Stimulated activated CD8-positive, alpha-beta memory T cell treated with anti-CD3 and anti-CD28 coated beads, Interleukin-2, amount 100 ng/mL, for 48 hours (primary cell): ENCODE measurements at places on chromosomes 2 and 18.

DNA sequence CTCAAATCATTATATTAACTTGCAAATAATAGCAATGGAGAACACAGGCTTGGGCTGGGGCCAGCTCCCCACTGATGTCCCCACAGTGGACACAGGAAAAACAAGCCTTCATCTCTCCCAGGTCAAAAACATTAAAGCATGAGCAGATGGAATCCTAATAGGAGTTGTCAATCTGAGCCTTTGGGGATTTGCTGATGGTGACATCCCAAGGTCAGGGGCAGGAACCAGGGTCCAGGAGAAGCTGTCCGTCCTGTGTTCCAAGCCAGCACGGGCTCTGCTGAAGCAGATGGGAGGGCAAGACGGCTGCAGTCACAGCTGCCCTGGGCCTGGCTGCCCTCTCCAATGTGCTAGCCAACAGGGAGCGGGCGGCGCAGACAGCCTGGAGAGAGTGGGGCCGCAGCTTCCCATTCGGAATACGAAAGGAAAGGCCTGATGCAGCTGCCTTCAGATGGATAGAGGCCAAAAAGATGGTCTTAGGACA is 135.5 kb downstream of the NDUFA10 start:
- no peak for DNase-seq

DNA sequence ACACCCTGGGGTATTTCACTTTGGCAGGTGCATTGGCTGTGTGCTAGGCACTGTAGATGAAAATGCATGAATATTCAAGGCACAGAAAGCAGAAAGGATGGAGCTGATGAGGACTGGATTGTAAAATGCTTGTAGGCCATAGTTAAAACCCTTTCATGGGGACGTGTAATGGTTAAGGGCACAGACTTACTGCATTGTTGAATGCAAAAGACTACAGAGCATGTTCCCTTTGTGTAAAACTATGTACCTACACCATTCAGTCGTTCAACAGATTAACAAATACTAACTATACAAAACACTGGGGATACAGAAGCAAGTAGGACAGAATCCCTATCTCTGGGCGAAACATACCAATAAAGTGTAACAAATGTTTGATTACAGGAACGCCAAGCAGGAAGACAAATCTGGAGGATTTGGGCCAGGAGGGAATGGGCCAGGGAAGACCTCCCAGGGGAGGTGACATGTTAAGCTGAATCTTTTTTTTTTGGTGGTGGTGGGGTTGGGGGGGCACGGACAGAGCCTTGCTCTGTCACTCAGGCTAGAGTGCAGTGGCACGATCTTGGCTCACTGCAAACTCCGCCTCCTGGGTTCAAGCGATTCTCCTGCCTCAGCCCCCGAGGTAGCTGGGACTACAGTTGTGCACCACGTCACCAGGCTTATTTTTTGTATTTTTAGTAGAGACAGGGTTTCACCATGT is 19.6 kb upstream of the ROCK2 start:
- DNase-seq: no peak

- no peak for DNase-seq
These were observed 367.5 kb upstream of the RAB12 start for GRCh38 chr18:8241731-8242130.

- no peak for DNase-seq
These were observed 42.4 kb upstream of the C1GALT1C1L start for GRCh38 chr2:43718530-43719124.

DNA sequence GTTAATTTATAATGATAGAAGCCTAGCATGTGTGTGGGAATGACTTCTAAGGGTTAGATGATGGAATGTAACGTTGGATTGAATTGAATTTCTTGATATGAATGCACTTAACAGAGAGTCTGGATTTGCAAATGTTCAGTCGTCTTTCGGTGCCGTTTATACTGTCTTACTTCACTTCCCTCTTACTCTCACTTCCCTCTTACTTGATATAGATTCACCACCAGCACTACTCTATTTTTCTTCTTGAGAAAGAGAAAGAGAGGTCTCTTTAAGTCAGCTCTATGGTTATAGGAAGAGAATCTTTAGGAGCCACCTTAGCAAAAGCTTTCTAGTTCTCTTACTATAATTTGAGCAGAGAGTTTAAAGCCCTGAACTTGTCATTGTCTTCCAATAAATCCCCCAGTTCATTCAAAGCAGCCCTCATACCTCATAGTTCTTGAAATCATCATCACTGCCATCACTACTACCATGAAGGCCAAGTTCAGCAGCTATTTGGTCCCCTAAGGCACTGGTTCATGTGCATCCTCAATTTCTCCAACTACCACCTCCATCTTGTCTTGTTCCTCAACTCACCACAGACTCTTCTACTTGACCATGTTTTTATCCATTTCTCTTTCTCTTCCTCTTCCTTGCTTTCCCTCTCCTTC is 501.7 kb upstream of the TCF4 start:
- no peak for DNase-seq

- DNase-seq: peak; percentile 42
These were observed 3.3 kb upstream of the ACTR3 start for GRCh38 chr2:113886479-113887008.

DNA sequence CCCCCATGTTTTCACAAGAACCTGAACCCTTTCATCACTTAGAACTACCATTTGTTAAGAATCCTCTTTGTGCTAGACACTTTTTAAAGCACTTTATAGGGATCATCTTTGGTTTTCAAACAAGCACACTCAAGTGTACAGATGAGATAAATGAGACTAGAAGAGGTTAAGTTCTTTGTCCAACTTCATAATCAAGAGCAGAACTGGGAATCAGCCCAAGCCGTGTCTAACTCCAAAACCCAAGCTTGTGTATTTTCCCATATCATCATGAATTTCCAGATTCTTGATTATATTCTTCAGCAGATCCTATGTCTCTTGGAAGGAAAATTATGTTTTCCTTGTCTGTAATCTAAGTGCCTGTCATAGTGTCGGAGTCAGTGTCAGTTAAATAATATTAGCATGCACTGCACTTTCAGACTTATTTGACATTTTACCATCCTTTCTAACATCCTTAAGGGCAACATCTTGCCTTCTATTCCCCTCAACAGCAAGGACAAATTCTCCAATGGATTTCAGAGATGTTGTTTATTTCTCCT is 123.0 kb upstream of the SETBP1 start:
- no peak for DNase-seq

GRCh38 chr18:79581406-79581805 is 98.2 kb upstream of the CTDP1 start:
- DNase-seq: no peak

DNA sequence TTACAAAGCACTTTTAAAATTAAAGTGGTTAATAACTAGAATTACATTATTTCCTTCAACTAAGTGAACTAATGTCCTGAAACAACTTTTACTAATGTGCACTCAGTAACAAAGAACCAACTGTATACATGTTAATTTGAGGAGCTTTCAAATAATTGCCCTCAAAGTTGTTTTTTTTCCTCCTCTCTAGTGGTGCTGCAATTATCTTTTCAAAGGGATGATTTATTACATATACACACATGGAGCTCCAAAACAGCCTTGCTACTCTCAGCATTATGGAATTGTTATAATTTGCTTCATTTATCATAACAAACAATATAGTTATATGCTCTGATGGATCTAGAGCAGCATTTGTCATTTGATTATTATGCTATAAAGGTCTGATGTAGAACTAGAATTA is 246.3 kb upstream of the RASGRP3 start:
- no peak for DNase-seq

DNA sequence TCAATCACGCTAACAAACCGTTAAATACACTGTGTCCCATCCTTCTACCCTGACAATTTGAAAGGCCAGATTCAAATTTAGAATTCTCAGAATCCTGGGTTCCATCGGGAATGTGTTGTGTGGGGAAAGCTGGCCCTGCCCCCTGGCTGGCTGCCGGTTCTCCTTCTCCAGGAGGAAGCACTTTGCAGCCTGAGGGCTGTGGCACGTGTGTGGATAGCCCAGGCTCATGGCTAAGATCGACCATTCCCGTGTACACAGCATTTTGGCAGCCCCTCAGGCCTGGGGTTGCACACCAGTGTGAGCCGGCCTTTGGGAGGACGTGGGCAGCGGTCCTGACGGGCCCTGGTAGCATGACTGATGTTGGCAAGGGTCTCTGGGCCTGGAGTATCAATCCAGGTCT is 51.0 kb upstream of the ROCK2 start:
- DNase-seq: no peak

- no peak for DNase-seq
These were observed 147.9 kb downstream of the DOCK10 start for GRCh38 chr2:224894356-224894755.

GRCh38 chr2:142724713-142725349 is 152.6 kb upstream of the KYNU start:
- no peak for DNase-seq

DNA sequence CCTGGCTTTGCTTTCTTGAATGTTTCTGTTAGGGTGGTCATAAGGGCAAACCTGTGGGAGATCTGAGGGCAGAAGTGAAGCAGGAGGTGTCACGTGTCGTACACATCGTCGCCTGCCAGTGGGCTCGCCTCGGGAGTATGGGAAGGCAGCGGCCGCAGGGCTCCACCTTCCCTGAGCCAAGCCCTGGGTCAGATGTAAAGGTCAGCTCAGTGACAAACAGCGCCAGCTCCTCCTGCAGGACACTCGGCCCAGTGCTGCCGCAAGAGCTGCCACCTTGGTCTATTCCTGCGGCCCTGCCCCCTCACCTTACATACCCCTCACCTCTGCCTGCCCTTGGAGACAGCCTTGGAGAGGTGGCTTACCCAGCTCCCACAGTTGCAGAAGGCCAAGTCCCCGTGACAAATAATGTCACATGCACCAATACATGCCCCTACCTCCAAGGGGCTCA is 64.2 kb downstream of the PSMG2 start:
- DNase-seq: no peak

- no peak for DNase-seq
These were observed 84.0 kb downstream of the MYL12B start for GRCh38 chr18:3345885-3346284.

- no peak for DNase-seq
These were observed 342.9 kb upstream of the ACVR2A start for GRCh38 chr2:147501968-147502367.

DNA sequence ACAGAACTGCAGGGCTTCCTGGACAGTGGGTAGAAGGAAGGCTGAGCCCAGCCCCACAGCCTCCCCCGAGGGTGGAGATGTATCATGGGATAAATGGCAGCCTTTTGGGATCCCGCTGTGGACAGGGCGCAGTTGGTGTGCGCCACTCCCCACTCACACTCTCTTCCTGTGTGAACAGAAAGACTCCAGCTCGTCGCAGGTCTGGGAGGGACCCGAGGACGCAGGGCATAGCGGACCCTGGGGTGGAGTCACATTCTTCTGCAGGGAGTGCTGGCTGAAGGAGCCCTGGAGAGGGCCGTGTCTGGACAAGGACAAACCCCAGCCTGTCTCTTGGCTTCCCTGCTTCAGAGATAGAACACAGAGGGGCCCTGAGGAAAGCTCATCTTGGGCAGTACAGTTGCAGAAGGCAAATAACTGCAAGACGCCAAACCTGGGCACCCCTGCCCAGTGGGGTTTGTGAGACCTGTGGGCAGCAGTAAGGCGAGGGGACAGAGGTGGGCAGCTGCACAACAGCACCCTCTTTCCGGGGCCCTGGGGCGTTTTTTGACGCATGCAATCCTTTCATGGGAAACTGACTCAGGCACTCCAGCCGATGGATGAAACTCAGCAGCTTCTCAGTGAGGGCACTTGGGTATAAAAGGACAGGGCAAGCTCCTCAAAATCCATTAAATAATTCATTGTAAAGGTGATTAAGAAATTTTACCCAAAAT is 101.9 kb downstream of the USP40 start:
- no peak for DNase-seq

GRCh38 chr2:241036964-241037421 is 38.6 kb downstream of the SNED1 start:
- no peak for DNase-seq

DNA sequence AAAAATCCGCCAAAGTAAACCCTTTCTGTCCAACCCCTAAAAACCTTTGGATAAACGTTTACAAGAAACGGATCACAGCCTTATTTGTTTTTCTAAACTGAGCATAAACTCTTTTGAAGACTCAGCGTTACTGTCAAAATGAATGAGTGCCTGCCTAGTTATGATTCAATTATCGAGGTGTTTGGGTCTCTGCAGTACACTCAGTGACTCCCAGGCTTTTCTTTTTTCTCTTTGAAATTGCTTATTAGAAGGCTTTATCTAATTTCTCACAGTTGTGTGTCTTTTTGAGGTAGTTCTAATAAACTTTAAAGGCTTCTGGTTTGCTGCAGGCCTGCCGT is 663 bp downstream of the RHBDD1 start:
- no peak for DNase-seq

- no peak for DNase-seq
These were observed 329.3 kb downstream of the ETAA1 start for GRCh38 chr2:67726416-67726815.

DNA sequence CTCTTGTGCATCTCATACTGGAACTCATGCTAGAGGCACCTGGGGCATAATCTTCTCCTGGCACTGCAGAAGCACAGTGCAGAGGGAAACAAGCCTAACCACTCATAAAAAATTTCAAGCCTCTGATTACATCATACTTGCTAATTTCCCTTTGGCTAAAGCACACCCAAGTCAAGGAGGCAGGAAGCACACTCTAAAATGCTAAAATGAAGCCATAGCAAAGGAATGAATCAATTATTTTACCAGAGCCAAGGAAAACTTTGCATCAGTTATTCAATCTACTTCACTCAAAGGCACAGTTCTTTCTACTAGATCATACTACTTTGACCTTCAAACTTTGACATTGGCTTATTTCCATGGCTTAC is 79.6 kb upstream of the SPOPL start:
- no peak for DNase-seq

DNA sequence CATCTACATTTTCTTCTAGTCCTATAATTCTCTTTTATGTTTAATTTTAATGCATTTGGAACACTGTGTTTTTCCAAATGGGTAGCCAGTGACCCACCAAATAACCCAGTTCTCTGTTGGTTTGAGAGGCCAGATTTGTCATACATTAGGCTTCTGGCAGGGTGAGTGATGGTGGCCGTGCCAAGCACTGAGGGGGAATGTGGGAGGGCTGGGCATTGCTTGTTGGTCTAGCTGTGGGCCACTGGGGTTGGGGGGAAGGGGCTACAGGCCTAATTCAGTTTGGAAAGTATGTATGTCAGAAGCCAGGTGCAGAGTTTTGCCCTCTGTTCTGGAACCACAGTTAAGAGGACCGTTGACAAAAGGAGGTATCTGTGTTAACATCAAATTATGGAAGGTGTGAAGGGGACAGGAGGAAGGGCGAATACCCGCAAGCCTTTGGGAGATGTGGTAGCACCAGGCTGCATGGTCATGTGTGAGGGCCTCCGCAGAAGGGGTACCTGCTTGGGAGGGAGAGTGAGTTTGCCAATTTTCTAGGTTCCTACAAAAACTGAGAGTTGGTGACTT is 38.1 kb upstream of the SCLY start:
- no peak for DNase-seq

- DNase-seq: no peak
These were observed 55.6 kb downstream of the NCOA1 start for GRCh38 chr2:24546669-24547068.

- DNase-seq: no peak
These were observed at the start of gene CYS1 for GRCh38 chr2:10079870-10080535. TSS of gene CYS1 (minus strand) at chr2:10080411. CDS start at chr2:10080223, 188 bp downstream.

GRCh38 chr2:236675051-236675450 is 105.4 kb downstream of the ACKR3 start:
- no peak for DNase-seq

- no peak for DNase-seq
These were observed 133.0 kb downstream of the PRPF40A start for GRCh38 chr2:152584301-152584700.
